CD4-positive, alpha-beta T cell treated with Interferon gamma for 1 hour (primary cell): ENCODE measurements at places on chromosomes 1 and 21.
A peak's percentile ranks its signal among the peaks of the same experiment; 100 is the strongest.

DNA sequence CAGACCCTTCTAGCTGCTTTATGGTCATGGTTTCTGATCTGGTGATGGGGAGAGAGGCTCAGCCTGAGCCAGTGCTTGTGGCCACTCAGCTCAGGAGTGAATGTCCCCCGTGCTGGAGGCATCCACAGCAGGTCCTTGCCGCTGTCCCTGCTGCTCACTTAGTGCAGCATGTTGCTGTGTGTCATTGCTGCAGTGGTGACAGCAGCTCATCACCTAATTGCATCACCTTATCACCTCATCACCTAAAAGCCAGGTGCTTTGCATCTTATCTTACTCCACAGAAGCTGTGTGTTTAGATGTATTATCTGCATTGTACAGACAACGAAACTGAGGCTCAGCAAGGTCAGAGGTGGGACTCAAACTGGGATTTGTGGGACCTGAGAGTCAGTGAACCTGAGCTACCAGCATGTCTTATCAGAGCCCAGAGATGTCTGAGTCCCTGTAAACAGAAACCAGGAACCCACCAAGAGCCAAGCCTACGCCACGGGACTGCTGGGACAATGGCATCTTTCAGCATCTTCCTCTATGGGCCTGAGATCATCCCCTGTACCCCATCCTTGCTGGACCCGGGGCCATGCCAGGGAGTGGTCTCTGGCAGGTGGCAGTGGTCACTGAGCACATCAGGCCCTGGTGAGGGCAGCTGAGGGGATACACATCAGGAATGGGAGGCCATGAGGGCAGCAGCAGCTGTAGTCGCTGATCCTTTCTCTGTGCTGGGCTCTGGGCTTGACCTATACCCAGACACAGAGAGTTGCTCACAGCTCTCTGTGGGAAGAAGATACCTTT is 6.5 kb downstream of the PODN start:
- DNase-seq: no peak

DNA sequence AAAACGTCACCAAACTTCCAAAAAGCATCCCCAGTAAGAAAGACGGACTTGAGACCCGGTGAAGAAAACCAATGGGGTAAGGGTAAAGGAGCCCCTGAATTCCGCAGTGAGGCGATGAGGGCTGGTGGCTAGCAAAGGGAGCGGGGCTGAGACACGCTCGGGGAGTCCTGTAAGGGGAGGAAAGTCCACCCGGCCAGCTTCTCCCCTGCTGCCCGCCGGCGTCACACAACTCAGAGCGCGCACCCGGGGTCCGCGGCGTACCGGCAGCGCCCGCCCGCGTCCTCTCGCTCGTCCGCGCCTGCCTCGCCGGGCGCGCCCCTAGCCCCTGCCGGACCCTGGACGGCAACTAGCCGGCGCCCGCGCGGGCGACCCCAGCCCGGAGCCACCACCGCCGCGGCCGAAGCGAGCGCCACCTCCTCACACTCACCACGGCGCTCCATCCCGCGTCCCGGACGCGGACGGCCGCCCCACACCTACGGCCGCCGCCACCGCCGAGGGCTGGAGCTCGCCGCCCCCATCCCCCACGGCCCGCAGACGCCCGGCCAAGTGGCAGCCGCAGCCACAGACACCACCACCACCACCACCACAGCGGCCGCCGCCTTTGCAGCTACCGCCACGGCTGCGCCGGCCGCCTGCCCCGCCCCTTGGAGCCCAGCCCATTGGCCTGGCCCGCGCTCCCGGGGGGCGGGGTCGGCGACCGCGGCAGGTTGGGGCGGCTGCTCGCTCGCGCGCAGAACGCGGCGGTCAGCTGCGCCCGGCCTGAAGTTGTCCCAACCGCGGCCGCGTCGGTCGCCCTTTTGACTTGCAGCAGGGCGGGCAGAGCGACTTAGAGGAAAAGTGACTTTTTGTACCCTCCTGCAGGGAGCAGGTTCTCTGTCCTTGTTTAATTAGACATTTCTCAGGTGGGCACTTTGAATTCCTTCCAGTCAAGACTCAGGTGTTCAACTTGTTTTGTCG is 10.0 kb upstream of the ARHGAP29 start:
- DNase-seq: peak; percentile 20

DNA sequence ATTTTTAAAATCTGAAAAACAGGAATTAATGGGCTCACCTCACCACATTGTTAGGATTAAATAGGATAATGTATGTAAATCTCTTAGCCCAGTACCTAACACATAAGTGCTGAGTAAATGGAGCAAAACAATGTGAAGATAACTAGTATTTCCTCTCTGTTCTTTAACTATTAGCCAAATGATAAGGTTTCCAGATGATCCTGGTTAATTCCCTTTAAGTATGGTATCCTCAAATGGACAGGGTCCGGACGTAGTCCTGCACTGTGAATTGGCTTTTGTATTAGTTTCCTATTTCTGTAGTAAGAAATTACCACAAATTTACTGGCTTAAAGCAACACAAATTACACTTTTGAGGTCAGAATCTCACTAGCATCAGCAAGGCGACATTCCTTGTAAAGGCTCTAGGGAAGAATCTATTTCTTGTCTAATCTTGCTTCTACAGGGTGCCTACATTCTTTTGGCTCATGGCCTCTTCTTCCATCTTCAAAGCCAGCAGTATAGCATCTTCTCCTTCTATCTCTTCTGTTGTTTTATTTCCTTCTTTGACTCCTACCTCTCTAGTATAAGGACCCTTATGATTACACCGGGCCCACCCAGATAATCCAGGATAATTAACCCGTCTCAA is 17.1 kb downstream of the SCAF4 start:
- DNase-seq: no peak

GRCh38 chr21:42290505-42290904 is 24.7 kb downstream of the TFF3 start:
- no peak for DNase-seq

GRCh38 chr1:89261926-89262515 is 10.6 kb downstream of the GBP5 start:
- no peak for DNase-seq

DNA sequence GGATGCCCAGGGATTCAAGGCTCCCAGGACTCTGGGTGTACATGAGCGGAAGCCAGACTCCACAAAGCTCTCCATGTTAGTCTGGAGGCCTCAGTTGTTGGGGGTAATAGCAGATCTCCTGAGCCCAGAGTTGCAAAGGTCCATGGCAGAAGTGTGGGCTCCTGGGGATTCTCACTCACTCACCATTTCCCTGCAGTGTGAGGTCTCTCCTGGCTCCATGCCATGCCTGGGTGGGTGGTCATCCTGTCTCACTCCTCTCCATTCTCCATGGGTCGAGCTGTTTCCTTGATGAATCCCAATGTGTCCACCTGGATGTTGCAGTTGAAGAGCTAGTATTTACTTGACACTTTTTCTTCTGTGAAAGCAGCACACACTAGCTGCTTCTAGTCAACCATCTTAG is 156.8 kb upstream of the LRRC7 start:
- DNase-seq: no peak

DNA sequence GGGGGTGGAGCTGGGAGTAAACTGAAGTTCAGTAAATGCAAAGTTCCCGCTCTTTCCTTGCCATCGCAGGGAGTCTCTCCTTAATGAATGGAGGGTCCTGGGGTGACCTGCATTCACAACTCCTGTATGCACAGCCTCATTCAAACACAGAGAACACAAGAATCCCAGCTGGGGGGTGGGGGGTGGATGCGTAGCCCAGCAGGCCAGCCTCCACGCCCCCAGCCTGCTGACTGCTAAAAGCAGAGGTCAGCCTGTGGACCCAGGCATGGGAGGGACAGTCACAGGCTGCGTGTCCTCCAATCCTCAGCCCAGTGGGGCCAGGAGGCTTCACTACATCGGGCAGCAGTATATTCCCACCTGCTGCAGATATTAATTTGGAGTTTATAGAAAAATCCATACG is 263.1 kb downstream of the GRIK3 start:
- no peak for DNase-seq

- DNase-seq: no peak
Observed at GRCh38 chr1:208524925-208525324, 280.7 kb upstream of the PLXNA2 start.

- no peak for DNase-seq
Observed at GRCh38 chr1:75203415-75204277, 69.5 kb downstream of the LHX8 start.

- no peak for DNase-seq
Observed at GRCh38 chr1:172338295-172338735, 82.2 kb upstream of the C1orf105 start.

- DNase-seq: no peak
Observed at GRCh38 chr1:93579891-93580290, 101.7 kb downstream of the BCAR3 start.

DNA sequence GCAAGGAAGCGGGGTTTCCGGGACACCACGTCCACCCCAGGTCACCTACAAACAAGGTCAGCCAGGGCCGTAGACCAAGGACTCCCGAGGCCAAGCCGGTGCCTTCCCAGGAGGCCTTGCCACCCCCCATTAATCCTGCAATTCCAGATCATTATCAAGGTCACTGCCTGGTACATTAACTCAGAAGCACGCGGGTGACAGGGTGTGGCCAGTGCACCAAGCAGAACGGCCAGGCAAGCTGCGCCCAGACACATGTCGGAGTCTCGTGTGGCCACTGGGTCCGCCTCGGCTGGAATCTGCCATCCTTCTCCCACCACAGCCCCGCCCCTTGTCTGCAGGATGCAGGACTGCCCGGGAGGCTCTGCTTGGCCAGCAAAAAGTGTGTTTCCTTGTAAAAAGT is 144.7 kb downstream of the PRDM16 start:
- no peak for DNase-seq

DNA sequence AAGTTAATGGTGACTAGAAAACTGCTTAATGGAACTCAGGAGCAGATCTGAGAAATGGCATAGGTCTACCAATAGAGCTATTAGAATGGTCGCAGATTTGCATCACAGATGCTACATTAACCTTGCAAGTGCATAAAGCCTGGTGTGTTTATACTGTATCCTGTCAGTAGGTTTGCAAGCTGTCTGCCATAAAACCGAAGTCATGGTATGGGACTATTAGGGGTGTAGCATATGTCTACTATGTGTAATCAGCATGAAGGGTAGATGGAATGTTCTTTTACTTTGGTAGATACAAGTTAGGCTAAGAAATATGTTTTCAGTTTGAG is 574.2 kb upstream of the ADGRL2 start:
- no peak for DNase-seq

DNA sequence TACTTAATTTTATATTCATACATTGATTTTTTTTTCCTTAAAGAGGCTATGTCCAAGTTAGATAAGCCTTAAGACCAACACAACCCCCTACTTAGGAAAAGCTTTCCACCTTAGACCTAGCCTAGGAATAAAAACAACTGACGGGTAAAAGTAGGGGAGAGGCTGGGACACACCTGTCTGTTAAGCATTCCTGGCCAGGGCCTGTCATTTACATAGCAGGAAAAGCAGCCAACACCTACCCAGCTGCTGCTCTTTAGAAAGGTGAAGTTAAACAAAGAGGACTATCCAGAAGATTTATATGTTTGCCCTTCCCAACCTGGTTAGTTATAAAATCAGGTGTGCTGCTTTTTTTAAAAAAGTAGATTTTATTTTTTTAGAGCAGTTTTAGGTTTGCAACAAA is 29.1 kb upstream of the SAMD13 start:
- no peak for DNase-seq

GRCh38 chr21:35399706-35400105 is 350.6 kb upstream of the RUNX1 start:
- no peak for DNase-seq

- no peak for DNase-seq
Observed at GRCh38 chr1:11134251-11134897, 34.7 kb upstream of the EXOSC10 start.

DNA sequence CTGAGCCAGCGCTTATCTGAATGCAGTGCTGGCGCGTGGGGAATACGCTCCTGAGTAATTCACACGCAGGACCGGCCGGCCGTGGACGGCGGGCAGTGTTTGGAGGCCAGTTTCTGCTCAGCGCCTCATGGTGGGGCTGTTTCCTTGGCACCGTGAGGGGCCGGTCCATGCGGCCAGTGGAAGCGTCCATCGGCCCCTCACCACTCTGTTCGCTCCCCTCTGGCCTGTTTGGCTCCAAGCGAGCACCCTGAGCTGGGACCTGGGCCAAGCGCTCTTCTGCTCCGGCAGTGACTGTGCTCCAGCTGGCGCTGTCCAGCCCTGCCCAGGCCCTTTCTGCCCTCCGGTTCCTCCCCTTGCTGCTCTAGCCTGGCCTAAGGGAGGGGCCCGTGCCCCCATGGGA is 16.3 kb upstream of the PLCH2 start:
- DNase-seq: no peak

GRCh38 chr1:180232521-180233043 is 2.5 kb downstream of the LHX4 start:
- DNase-seq: no peak

DNA sequence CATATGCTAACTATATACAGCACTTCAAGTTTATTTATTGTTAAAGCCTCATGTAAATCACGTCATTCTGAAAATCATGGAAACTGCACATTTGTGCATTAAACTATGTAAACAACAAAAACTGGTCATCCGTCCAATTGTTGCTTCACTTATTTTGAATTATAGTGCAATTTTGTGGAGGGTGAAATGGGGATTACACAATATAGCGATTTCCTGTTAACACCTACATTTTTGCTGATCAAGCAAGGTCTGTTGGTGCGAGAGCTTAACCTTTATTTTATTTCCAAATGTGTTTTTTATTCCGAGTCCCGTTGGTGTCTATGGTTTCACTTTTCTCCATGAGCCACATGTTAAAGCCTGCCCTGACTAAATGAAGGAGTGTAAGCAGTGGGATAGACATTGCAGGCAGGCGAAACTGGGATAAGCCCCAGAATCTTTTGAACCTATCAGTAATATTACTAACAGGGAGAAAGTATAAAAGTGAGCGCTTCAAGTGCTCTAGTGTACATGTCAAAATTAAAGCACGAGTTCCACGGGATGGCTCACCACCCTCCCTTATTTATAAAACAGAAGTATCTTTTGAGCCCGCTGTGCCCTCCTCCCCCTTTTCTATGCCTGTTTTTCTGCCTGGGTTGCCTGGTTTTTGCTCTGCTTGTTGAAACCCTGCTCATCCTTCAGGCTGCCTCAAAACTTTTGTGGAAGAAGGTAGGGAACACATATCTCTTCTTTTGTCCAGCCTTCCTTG is 120.7 kb downstream of the NFIA start:
- DNase-seq: no peak

GRCh38 chr1:68791800-68792199 is 294.9 kb upstream of the DEPDC1 start:
- no peak for DNase-seq

DNA sequence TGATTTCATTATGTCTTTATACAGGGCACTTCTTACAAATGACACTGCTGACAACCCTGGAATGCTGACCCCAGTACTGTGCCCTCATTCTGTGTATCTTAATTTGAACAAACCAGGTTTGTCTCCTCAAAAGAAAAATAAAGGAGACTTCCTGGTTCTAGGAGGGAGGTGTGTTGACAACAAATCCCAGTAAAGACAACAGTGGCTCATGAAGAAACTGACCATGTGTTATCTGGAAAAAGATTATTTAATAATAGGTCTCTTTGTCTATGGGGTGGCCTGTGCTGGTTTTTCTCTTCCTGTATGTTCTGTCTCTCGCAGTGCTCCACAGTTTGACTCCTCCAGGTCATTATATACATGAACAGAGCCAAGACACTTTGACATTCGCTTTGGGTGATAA is 454.6 kb downstream of the LMO4 start:
- DNase-seq: no peak
